ENCODE measurements at places on chromosomes 2 and 18.

- DNase-seq: no peak
These were observed 96.7 kb downstream of the ASB1 start for GRCh38 chr2:238523158-238524110.

GRCh38 chr2:72154386-72154975 lies 6.8 kb upstream of the CYP26B1 start:
- DNase-seq: no peak

DNA sequence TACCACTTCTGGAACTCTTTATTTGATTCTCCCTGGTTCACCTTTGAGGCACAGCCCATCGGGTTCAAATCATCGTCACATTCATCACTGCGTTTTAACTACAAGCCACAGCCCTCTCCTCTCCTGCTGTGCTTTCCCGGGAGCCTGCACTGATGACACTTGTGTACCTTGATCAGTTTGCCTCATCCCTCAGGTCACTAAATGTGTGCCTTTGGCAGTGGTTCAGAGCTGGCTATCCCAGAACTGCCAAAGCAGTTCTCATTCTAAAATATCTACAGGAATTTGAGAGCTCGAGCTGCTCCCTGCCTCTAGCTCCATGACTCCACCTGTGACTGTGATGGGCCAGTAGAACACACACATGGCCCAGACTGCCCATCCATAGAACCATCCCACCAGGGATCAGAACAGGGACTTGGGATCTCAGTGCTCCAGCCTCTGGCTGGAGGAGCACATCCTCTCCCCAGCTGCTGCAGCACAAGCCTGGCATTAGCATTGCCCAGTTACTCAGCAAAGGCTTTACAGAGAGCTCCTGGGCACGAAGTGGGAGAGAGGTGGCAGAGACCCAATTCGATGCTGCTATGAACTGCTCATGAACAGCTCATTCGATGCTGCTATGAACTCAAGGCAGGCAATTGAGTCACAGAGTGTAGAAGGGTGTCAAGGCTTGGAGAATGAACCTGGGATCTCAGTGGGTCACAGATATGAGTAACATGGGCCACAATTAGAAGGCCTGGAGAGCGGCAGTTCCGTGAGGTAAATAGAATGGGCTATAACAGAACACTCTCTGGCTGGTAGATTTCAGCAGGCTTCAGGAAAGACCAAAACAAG lies 41.9 kb downstream of the EVA1A start:
- no peak for DNase-seq

DNA sequence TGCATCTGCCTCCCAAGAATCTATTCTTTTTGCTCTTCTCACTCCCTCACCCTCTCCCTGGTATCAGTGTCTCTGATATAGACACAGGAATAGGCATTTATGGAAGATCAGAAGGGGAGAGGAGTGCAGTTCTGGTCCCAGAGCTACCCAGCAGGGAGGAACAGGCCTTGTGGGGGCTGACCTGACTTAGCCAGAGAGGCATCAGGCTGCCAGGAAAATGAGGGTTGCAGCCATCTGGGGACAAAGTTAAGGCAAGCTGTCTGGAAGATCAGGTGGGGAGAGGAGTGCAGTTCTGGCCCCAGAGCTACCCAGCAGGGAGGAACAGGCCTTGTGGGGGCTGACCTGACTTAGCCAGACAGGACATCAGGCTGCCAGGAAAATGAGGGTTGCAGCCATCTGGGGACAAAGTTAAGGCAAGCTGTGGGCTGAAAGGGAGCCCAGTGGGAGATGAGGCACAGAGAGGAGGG lies 69.9 kb upstream of the HK2 start:
- no peak for DNase-seq

DNA sequence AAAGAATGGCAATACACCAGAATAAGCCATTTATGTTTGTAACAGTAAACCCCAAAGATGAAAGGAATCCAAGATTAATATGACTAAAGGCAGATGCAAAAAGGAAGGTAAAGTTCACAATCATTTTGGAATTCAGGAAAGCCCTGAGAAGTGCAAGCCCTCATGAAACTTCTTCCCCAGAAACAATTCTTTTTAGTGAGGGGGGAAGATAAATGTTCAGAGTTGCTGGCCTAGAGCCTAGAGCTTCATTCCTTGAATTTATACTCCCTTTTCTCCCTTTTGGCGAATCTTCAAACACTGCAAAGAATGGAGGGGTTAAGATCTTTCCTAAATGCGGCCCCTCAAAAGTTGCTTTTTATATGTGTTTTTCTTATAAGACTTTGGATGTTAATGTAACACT lies 368.8 kb downstream of the MEIS1 start:
- DNase-seq: no peak

- peak; percentile 92 for DNase-seq
These were observed 184.1 kb upstream of the RAB12 start for GRCh38 chr18:8424917-8425725.

- DNase-seq: no peak
These were observed 64.3 kb upstream of the ZNF385B start for GRCh38 chr2:179925713-179926112.

DNA sequence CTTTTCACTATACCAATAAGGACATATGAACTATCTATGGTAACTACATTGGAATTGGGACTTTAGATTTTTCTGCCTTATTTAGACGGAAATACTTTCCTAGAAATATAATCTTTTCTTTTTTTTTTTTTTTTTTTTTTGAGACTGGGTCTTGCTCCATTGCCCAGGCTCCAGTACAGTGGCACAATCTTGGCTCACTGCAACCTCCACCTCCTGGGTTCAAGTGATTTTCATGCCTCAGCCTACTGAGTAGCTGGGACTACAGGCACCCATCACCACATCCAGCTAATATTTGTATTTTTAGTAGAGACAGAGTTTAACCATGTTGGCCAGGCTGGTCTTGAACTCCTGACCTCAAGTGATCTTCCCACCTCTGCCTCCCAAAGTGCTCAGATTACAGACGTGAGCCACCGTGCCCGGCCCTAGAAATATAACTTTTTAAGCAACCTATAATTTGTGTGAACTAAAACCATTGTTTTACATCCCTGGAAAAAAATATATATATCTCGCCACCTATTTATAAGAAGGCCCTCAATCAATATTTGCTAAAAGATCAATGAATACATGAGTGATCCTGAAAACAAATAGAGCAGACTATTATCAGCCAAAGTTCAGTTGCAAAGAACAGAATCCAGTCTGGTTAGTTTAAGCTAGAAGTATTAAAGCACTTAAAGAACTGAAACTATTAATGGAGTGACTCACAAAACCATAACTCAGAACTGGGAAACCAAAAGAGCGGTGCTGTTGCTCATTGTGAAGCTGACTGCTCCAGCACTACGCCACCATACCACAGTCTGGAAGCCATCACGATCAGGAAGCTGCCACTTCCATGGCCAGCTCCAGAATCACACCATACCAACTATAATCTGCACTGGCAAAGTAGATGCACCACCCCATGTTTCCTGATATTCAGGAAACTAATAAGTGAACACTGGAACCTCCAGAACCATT lies 8.4 kb upstream of the HNRNPLL start:
- DNase-seq: no peak

GRCh38 chr2:223797811-223798721 lies 39.3 kb downstream of the AP1S3 start:
- DNase-seq: no peak

GRCh38 chr2:100254646-100255210 lies 67.6 kb downstream of the LONRF2 start:
- no peak for DNase-seq

DNA sequence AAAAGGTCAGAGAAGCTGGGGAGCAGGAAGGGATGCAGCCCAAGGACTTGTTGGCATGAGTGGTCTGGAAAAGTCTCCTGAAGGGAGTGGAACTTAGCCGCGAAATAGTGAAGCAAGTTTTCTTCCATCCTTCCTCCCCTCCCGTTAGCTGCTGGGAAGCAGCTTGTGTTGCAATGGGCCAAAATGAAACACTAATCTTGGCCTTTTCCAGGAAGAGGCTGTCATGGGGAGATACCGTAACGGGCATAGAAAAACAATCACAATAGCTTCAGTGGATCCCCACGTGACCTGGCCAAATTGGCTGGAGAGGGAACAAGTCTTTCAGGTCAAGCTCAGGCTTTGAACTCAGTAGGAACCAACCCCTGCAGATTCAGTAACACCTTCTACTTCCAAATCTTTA lies 49.3 kb downstream of the SEMA4F start:
- DNase-seq: no peak

- DNase-seq: no peak
These were observed 21.5 kb downstream of the KIAA2012 start for GRCh38 chr2:202094426-202094986.

- no peak for DNase-seq
These were observed 60.1 kb downstream of the LIMS1 start for GRCh38 chr2:108594132-108594981.

- DNase-seq: no peak
These were observed 17.3 kb downstream of the ALPK2 start for GRCh38 chr18:58611395-58612131.

- DNase-seq: no peak
These were observed 751.4 kb upstream of the HS6ST1 start for GRCh38 chr2:129069875-129070594.

DNA sequence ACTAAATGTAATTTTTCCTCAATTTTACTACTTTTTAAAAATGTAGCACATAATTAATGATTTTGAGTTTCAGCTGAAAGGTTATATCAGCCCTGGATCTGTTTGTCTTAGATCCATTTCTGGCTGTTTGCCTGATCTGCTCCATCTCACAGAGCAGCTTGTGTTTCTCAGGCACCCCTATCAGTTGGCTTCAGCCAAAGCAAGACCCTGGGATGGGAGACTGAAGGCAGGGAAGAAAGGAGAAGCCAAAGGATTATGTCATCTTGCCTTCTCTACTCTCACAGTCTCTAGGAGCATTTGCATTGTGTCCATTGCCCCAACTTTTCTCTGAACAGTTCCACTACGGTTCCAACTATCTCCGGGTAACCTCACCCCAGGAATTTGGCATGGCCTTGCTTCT lies 110.5 kb downstream of the CCDC148 start:
- no peak for DNase-seq

- no peak for DNase-seq
These were observed 7.1 kb downstream of the PPP1R1C start for GRCh38 chr2:181992776-181993175.

DNA sequence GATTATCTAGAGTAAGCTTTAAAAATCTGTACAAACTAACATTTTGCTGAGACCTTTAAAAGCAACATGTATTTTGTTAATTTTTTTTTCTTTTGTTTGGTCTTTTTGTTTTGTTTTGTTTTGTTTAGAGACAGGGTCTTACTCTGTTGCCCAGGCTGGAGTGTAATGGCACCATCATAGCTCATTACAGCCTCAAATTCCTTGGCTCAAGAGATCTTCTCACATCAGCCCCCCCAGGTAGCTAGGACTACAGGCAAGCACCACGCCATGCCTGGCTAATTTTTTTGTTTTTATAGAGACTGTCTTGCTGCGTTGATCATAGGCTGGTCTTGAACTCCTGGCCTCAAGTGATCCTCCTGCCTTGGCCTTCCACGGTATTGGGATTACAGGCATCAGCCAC lies 23.1 kb downstream of the RBBP8 start:
- DNase-seq: no peak

DNA sequence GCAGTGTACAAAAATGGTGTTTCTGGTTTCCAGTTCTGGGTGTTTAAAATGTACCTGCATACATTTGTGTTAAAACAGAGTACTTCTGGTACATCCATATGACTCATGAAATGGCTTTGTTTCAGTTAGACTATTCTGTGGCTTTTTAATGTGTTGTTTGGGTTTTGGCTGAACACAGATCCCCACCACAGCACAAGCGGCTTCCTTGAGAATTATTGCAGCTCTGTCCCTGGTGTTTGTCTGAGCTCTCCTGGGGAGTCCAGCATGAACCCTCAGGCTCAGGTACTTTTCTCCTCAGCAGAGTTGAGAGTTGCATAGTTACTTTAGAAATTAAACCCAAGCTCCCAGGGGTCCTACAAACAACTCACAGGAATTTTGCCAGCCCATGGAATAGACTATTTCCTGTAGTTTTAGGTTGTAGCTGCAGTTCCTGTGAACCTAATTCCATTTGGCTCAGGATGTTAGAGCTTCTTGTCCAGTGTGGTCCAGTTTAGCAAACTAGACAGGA lies 64.8 kb upstream of the EML6 start:
- peak; percentile 20 for DNase-seq

Measured in H54 (cell line).